ENCODE measurements at places on chromosomes 16 and 17.
A peak's percentile ranks its signal among the peaks of the same experiment; 100 is the strongest.

- no peak for DNase-seq
Measured at GRCh38 chr17:17367931-17368330, 64.8 kb downstream of the NT5M start.

DNA sequence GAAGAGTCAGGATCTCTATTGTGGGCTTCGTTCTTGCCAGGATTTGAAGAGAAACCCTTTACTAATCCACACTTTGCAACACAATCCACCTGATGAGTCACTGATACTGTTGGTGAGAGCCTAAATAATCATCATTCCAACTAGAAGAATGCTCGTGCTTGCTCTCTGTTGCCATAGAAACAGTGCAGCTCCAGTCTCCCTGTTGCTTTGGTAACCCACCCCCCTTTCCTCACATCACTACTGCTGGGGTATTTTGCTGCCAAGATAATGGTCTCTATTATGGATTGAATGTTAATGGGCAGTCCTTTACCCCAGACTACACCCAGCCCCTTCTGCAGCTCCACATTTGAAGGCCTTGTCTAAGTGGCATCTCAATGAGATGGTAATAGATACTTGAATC lies 190.4 kb downstream of the ABCC12 start:
- no peak for DNase-seq

GRCh38 chr16:77403732-77404131 lies 31.1 kb downstream of the ADAMTS18 start:
- no peak for DNase-seq

DNA sequence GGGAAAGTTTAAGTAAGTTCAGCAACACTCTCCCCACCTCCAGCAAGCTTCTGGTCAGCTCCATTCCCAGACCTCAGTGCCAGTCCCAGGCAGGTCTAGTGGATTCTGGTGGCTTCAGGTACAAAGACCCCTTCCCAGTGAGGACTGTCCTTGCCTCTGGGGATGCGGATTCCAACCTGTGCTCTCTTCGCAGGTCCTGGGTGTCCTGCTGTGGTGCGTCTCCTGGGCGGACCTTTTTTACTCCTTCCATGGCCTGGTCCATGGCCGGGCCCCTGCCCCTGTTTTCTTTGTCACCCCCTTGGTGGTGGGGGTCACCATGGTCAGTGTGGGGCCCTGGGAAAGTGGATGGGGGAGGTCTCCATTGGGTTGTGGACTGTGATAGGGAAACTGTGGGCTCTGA lies 21.8 kb downstream of the ABCC3 start:
- DNase-seq: no peak

DNA sequence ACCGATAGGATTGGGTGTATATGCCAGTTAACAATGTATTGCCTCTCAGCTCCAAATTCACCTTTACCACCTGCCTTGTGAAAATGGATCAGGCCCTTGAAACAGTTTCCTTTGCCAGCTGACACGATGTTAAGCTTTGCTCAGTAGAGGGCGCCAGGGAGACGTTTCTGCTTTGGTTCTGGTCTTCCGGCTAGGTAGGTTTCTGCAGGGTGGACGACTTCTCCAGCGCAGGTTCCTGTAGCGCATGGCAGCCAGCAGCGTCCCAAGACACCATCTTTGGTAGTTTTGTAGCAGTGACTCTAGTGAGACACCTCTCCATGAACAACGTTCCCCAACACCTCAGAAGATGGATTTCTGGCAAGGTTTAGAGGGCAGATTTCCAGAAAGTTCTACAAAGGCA lies 24.0 kb downstream of the SYCE1L start:
- DNase-seq: no peak

- DNase-seq: no peak
Measured at GRCh38 chr16:10728003-10728887, 15.4 kb upstream of the NUBP1 start.

DNA sequence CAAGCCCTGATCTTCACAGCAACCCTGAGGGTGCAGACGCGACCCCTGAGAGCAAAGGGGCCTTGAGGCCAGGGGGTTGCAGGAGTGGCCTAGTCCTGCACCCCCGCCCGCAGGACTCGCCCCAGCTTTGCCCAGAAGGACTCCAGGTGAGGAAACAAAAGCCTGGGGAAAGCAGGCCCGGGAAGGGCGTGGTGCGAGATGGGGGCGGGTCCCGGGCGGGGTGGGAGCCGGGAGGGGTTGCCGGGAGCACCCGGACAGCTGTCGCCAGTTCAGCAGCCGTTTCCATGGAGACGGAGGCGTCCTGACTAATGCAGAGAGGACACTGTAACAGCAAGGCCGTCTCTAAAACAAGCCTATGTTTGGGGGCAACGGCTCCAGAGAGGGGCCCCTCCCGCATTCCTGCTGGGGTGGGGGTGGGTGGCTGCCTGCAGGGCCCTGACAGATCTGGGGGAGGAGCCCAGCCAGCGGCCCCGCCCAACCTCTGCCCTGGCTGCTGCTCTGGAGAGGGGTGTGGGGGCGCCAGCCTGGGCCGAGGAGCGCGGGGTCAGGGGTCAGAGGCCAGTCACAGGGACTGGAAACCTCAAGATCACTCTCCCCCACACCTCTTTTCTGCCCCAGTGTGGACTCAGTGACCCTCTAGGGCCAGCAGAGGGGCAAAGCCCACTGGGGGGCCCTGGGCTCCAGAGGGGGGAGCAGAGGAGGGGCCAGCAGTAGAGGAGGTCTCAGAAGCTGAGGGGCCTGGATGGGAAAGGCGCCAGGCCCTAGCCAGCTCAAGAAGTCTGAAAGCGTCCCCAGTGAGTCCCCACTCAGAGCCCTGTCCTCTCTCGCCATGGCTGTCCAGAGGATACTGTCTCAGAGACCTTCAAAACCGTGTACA lies 3.1 kb upstream of the TPPP3 start:
- DNase-seq: peak; percentile 36

GRCh38 chr17:30318155-30318554 lies 15.7 kb downstream of the TMIGD1 start:
- DNase-seq: no peak

GRCh38 chr16:30136971-30137605 lies 14.1 kb upstream of the MAPK3 start:
- no peak for DNase-seq

- no peak for DNase-seq
Measured at GRCh38 chr16:10280262-10281170, 98.3 kb upstream of the GRIN2A start.

GRCh38 chr17:69012895-69013805 lies 47.6 kb downstream of the ABCA9 start:
- no peak for DNase-seq
